ENCODE measurements at places on chromosomes 1 and 21.
A peak's percentile ranks its signal among the peaks of the same experiment; 100 is the strongest.

- no peak for DNase-seq
Measured at GRCh38 chr1:78469576-78469975, 21.2 kb upstream of the PTGFR start.

GRCh38 chr1:7432102-7432899 is 338.8 kb upstream of the VAMP3 start:
- DNase-seq: peak; percentile 10

GRCh38 chr1:218765753-218766152 is 407.9 kb upstream of the LYPLAL1 start:
- DNase-seq: no peak

GRCh38 chr1:46676531-46676930 is 4.9 kb downstream of the TEX38 start:
- DNase-seq: no peak

DNA sequence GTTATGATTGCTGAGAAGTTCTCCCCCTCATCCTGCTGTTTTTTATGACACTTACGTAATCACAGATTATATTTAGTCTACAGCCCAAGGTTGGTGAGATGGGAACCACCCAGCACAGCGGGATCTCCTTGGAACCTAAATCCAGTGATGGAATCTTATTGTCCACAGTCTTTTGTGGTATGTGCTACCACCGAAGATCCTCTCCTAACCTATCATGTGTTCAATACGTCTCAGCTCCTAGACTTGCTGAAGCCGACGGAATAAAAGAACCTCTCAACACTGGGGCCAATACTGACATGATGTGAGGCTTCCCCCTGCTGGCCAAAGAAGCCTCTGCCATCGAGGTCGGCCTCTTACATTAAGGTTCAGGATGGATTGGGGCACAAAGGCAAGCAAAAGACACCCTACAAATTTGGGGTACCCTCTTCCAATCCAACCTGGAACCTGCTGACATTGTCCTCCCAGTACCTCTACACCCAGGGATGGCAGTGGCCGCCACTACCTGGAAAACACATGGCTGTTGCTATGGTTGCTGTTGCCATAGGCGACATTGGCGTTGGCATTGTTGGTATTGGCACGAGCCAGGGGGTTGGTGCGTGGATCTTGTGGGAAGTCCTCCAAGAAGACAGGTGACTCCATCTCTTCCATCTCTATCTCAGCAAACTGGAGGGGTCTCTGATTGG is 19.4 kb upstream of the KIF21B start:
- DNase-seq: no peak

GRCh38 chr1:58264462-58264861 is 282.1 kb downstream of the OMA1 start:
- no peak for DNase-seq

GRCh38 chr1:197341626-197342025 is 73.6 kb downstream of the CRB1 start:
- DNase-seq: no peak

- no peak for DNase-seq
Measured at GRCh38 chr1:99784143-99784542, 17.7 kb upstream of the FRRS1 start.

DNA sequence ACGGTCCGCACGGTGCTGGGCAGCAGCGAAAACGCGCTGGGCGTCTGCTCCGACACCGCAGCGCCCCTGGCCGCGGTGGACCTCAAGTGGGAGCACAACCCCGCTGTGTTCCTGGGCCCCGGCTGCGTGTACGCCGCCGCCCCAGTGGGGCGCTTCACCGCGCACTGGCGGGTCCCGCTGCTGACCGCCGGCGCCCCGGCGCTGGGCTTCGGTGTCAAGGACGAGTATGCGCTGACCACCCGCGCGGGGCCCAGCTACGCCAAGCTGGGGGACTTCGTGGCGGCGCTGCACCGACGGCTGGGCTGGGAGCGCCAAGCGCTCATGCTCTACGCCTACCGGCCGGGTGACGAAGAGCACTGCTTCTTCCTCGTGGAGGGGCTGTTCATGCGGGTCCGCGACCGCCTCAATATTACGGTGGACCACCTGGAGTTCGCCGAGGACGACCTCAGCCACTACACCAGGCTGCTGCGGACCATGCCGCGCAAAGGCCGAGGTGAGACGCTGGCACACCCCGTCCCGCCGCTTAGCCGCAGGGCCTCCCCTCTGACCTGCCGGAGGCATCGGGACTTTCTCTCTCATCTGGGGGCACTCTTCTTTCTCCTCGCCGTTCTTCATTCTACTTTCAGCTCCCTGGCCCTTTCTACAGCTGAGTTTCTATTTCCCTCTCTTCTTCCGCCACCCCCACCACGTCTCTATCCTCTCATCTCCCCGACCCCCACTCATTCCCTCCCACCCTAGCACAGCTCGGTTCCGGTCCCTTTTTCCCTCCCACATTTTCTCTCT is 1.0 kb downstream of the NPR1 start:
- peak; percentile 83 for DNase-seq

DNA sequence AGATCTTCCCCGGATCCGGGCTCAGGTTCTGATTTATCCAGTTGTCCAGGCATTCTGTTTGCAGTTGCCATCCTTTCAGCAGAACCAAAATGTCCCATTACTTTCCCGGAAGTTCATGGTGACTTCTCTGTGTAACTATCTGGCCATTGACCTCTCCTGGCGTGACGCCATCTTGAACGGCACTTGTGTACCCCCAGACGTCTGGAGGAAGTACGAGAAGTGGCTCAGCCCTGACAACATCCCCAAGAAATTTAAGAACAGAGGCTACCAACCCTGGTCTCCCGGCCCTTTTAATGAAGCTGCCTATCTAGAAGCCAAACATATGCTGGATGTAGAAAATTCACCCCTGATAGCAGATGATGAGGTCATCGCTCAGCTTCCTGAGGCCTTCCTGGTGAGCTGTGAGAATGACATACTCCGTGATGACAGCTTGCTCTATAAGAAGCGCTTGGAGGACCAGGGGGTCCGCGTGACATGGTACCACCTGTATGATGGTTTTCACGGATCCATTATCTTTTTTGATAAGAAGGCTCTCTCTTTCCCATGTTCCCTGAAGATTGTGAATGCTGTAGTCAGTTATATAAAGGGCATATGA is 22.4 kb downstream of the AADACL4 start:
- no peak for DNase-seq

DNA sequence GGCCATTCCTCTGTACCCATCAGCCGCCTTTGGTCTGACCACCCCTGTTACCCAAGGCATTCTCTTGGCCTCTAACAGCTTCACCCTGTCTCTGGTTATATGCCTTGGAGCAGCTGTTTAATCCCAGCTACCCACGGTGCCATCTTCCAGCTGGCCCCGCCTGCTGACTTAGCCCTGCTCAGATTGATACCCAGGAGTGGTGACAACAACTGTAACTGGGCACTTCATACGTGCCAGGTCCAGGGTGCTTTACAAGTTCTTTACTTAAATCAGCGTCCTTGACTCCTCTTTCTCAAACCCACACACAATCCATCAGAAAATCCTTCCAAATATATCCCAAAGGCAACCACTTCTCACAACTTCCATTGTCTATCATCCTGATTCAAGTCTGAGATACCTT is 37.2 kb upstream of the HMGB4 start:
- DNase-seq: no peak

GRCh38 chr1:38014171-38014570 is 1.6 kb downstream of the UTP11 start:
- DNase-seq: no peak

GRCh38 chr1:56584910-56585528 is 5.7 kb upstream of the PLPP3 start:
- DNase-seq: no peak

DNA sequence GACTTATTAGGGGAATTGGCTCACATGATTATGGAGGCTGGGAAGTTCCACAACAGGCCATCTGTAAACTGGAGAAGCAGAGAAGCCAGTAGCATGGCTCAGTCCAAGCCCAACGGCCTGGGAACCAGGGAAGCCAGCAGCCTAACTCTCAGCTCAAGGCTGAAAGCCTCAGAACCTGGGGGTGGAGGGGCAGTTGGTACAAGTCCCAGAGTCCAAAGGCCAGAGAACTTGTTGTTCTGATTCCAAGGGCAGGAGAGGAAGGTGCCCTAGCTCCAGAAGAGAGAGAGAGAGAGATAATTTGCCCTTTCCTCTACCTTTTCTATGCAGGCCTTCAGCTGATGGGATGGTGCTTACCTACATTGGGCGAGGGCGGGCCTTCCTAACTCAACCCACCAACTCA is 55.3 kb downstream of the MAN1C1 start:
- DNase-seq: no peak

GRCh38 chr1:113247782-113248181 is 142.5 kb upstream of the MAGI3 start:
- no peak for DNase-seq

- DNase-seq: no peak
Measured at GRCh38 chr1:209787551-209787950, 3.2 kb upstream of the C1orf74 start.

GRCh38 chr1:234434706-234435105 is 44.3 kb downstream of the TARBP1 start:
- no peak for DNase-seq

DNA sequence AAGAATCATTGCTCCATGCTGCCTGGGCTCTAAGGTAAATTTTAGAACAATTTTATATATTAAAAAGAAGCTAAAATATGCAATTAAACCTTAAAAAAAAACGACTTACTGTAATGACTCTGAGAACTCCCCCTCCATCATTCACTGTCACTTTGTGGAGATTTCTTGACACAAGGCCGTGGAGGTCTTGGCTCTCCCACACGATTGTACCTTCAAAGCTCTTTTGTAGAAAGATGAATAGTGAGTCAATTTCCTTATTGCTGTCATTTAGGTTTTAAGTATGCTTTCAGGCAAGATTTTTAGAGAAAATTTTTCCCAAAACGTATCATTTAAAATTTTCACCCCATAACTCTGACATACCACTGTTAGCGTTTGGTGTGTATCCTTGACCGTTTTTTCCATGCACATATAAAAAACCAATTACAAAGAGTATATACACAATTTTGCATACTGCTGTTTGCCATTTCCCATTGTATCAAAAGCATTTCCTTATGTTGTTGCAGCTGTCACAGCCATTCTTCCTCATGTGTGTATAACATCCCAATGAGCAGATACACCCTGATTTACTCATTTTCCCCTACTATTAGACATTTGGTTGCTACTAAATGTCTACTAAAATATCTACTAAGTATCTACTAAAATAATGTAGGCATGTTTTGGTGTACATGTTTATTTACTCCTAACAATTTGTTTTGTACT is 33.4 kb downstream of the B3GALNT2 start:
- no peak for DNase-seq

DNA sequence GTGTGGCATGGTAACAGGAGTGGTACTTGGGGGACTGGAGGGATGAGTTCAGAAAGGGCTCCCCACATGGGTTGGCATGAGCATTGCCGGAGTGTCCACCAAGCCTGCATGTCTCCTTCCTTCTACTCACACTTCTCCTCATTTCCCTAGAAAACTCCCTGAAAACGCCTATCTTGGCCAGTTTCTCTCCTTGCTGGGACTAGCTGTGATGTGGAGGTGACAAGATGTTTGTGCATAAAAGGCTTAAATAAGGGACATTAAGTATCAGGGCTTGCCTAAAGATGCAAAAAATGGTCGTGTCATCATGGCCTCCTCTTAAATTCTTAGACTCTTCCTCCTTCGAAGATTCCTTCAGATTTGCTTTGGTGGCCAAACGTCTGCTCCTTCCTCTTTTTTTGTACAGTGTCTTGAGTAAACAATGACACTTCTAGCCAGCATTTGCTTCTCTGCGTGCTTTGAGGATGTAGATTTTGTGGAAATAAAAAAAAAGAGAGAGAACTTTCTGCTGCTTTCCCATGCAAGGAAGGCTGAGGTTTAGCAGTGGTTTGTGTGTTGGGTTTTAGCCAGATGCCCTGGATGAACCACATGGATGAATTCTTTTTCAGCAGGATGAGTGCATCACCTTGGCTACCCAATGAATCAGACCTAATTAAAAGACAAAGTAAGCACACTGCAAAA is 239.1 kb upstream of the IRF2BP2 start:
- no peak for DNase-seq

GRCh38 chr1:33086384-33086850 is 5.5 kb downstream of the AZIN2 start:
- peak; percentile 84 for DNase-seq

- DNase-seq: peak; percentile 74
Measured at GRCh38 chr1:9397997-9398526, 105.4 kb downstream of the SPSB1 start.

- no peak for DNase-seq
Measured at GRCh38 chr1:46030074-46030870, 102.2 kb downstream of the PIK3R3 start.

- no peak for DNase-seq
Measured at GRCh38 chr1:39925721-39926342, 24.1 kb upstream of the MYCL start.

- no peak for DNase-seq
Measured at GRCh38 chr1:11299225-11299574, 26.2 kb downstream of the UBIAD1 start.

GRCh38 chr21:42644223-42645208 is 8.9 kb upstream of the PDE9A start:
- no peak for DNase-seq

GRCh38 chr1:162631546-162632191 is 595 bp upstream of the DDR2 start:
- DNase-seq: peak; percentile 52

DNA sequence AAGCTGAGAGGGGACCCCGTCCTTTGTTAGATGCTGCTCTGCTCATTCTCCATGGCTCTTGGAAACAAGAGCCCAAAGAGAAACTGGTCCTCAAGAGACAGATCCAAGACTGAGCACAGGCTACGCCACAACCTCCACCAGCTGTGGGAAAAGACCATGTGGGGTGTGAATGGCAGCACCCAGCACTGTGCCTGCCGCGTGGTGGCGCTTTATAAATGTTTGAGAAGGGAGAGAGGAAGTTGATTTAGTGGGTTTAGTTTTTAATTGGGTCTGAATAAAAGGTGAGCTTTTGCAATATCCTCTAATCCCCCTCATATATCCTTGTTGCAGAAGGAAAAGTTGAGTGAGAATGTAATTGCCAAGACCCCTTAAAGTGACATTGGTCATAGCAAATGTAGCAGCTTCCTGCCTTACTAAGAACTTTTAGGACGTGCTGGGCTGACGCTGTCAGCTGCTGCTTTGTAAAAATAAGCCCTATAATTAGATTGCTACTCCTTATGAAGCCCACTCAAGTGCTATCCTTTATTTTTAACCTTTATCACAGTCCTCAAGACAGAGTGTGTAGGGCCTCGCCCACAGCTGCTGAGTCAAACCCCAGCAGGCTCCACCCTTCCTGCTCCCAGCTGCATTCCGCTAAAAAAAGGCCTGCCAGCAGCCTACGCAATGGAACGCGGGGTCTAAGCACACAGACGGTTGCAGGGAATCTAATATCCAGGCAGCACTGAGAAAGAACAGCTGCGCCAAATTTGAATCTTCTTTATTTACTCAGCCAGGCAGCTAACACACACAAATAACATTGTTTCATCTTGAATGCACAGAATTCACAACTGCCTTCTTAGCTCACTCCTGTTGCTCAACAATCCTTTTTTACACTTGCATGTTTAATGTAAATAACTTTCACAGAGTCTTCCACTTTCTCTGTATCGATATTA is 47.4 kb upstream of the PRDX6 start:
- DNase-seq: peak; percentile 94
